ENCODE measurements at places on chromosomes 16 and 17.
A peak's percentile ranks its signal among the peaks of the same experiment; 100 is the strongest.

DNA sequence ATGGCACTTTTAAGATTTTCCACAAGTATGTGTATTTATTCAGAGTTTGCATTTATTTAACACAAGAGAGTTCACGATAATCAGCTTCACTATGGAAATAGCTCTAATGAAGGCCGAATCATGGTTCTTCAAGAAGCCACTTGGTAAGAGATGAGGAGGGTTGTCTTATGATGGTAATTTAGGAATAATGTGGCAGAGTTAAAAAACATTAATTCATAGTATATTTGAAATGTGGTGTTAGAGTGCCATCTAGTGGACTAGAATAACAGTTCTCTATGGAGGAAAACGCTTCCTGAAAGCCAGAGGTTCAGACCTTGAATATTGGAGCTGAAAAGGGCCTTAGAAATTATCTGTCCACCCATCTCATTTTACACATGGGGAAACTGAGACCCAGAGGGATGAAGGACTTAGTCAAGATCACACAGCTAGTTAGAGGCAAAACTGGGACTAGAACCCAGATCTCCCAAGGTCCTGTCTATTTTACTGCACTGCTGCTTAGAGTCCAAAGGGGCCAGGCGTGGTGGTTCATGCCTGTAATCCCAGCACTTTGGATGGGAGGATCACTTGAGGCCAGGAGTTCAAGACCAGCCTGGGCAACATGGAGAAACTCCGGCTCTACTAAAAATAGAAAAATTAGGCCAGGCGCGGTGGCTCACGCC, 33.8 kb upstream of the KPNB1 start:
- peak; percentile 59 for DNase-seq

- peak; percentile 96 for DNase-seq
Measured at GRCh38 chr17:32349854-32350665, at the start of gene ZNF207. Gene ZNF207, plus strand, starts transcription at chr17:32350157. Its CDS starts 129 bp downstream, at chr17:32350286.

GRCh38 chr17:27878776-27879562, 14.2 kb downstream of the LYRM9 start:
- no peak for DNase-seq

DNA sequence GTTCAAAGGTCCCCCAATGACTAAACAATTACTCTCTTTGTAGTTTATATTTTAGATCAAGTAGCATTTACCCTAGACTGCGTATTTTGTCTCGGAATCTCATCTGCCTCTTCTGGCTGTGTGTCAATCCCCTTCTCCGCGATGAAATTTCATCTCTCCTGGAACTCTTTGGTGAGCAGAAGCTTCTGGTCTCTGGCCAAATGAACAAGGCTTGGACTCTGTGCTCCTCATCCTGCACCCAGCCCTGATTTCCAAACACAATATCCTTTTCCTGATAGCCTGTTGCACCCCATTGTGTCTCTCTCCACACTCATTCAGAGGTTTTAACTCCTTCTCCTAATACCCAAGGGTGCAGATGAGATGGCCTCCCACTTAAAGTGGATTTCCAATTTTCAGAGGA, 609.4 kb upstream of the CDH5 start:
- peak; percentile 45 for DNase-seq

DNA sequence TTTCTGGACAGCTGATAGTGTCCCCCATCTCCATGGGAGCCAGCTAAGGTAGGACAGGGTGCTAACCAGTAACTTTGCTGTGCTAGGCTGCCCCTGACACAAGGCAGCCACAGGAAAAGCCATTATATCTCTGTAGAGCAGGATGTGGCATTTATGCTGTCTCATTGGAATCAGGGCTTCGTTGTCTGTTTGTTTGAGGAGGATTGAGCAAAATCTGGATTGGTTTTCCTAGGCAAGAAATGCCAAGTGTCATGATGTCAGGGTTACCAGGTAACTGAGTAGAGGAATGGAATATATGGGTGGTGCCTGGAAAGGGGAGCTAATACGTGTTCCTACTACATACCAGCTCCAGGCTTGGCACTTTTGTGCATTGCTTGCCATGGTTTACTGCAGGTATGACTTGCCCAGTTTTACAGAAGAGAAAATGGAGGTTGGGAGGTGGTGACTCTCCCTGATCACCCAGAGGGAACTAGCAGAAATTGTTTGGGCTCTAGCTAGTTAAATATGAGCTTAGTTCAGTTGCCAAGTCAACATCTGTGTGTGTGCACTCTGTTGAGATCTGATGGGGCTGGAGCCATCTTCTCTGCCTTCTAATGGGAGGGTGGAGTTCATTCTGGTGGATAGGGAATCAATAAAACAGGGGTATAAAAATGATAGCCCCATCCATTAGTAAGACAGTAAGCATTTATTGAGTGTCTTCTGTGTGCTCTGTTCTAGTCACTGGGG, 33.9 kb downstream of the GNAO1 start:
- DNase-seq, result no peak

- no peak for DNase-seq
Measured at GRCh38 chr17:17691468-17692263, 10.4 kb downstream of the RAI1 start.

DNA sequence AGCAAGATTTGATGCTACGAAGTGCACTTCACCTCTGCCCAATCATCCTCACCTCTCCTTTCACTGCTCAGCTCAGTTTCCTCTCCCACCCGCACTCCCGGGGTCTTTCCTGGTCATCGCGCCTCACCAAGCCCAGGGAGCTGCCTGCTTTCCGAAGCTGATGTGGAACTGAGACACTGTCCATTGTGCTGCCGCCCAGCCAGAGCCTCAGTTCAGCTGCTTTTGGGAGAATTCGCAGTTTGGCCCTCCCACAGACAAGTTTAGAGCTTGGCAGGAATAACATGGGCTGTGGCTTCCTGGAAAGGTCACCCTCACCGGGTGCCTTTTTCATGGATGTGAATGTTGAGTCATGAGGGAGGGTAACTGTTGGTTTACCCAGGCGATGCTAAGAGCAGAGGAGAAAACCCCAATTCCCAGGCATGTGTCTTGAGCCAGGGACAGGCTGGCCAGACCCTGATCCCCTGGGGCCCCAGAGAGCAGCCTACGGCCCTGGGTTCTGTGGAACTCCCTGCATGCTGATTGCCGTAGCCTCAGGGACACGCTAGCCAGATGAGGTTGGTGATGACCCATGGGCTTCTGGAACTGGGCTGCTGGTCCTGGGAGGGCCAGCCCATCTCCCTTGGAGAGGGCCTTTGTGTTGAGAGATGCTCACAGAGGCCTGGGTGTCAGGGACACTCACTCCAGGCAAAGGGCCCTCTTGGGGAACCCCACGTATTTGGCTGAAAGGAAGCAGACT, 1687.5 kb downstream of the TP53TG3F start:
- DNase-seq, result no peak

- DNase-seq, result no peak
Measured at GRCh38 chr17:40443988-40444899, 994 bp downstream of the IGFBP4 start.

GRCh38 chr17:8055851-8056231, 17.0 kb downstream of the ALOX15B start:
- no peak for DNase-seq

DNA sequence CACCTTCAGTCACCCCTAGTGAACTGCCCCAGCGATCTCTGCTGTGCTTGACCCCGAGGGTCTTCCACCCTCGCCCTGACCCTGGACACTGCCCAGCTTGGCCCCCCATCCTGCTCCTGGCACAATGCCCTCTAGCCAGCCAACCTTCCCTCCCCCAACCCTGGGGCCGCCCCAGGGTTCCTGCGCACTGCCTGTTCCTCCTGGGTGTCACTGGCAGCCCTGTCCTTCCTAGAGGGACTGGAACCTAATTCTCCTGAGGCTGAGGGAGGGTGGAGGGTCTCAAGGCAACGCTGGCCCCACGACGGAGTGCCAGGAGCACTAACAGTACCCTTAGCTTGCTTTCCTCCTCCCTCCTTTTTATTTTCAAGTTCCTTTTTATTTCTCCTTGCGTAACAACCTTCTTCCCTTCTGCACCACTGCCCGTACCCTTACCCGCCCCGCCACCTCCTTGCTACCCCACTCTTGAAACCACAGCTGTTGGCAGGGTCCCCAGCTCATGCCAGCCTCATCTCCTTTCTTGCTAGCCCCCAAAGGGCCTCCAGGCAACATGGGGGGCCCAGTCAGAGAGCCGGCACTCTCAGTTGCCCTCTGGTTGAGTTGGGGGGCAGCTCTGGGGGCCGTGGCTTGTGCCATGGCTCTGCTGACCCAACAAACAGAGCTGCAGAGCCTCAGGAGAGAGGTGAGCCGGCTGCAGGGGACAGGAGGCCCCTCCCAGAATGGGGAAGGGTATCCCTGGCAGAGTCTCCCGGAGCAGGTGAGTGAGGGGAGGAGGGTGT, at the start of gene TNFSF13:
Gene TNFSF13 (plus strand): TSS at position 207 of the 776 bp plus-strand sequence. CDS start 290 bp downstream, at position 497.
- no peak for DNase-seq

DNA sequence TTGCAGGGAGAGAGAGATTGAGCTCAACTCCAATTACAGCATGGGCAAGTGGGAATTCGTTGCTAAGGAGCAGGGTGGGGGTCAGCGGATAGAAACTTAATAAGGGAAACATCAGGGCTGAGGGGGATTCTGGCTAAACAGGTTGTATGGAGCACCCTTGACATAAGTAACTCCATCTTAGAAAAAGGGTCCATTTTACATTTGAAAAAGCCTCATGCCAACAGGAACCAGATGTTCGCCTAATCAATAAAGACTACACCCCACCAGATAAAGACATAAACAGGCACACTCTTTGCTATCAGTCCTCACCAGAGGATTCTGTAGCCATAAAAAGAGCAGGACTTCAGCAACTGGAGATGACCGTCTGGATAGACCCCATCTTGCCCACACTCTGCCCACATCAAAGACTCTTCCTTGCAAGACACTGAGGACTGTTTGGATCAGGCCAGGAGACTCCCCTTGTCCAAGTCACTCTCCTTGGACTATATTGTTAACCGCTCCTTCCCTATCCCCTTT, 1.6 kb upstream of the LRRC75A start:
- no peak for DNase-seq

- no peak for DNase-seq
Measured at GRCh38 chr17:74843352-74843627, 16.4 kb downstream of the GRIN2C start.

DNA sequence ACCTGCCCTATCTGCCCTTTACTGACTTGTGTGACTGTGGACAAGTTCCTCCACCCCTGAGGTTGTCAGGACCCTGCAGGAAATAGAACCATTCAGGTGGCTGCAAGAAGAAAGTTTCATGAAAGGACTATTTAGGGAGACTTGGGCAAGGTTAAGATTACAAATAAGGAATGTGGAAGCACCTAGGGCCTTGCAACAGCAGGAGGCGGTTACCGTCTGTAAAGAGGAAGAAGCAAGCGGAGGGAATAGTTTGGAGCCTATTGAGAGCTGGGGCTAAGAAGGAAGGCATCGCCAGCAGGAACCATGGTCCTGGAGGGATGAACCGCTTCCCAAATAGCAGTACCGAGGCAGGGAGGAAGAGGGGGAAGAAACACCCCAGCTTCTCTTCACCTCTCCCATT, 132.4 kb downstream of the PRKCB start:
- no peak for DNase-seq

DNA sequence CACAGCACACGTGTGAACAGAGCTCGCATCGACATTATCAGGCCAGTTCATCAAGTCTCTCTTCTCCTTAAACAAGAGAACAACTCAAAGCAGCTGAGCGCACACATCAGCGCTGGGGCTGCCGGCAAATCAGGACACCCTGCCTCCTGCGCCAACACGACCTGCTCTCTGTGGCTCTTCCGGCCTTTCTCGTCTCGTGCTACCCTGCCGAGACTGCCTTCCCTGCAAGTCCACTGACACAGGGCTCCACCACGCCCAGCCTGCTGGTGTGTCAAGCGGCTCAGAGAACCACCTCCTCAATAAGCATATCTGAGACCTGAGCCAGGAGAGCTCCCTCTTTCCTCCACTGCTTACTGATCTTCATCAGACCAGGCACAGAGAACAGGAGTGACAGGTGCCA, 96.9 kb downstream of the ZNF778 start:
- DNase-seq, result no peak

Measured in fibroblast of upper back skin (primary cell).